ENCODE measurements at places on chromosomes 1 and 21. TPM values are rescaled to one million over a fixed set of nuclear protein-coding genes. Genes with fewer than 3 reads are reported as not detected.

DNA sequence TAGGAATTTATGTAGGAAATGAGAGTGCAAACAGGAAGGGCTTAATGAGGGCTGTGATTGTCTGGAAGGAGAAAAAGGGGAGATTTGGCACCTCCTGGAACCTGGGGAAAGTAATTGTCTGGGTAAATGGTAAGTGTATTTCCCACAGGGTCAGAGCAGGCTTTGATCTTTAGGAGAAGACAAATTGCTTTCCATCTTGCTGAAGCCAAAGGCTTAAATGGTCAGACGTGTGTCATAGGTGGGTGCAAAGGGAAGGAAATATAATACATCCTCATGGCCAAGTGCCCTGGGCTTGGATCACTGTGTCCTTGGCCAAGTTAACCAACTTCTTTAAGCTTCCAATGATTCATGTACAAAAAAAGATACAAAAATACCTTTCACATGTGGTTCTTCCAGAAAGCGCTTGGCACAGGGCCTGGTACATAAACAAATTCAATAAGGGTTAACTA, 1.3 kb upstream of the DUSP23 start:
- peak; percentile 38 for DNase-seq

- DNase-seq = no peak
These were observed 422.7 kb downstream of the KIF26B start for GRCh38 chr1:245577191-245578157.

The RGS8 gene
- total RNA-seq = 0.05 TPM

The ENAH gene
- 73.4 TPM for total RNA-seq

The RNU1-2 gene
- 5,988 TPM for total RNA-seq

The TEDDM1 gene
- total RNA-seq = not detected
